Smooth muscle cell of trachea (primary cell): ENCODE measurements at places on chromosomes 3 and 15. TPM values are rescaled to one million over a fixed set of nuclear protein-coding genes. Genes with fewer than 3 reads are reported as not detected.

CLEC3B gene
- 12.1 and 32.3 TPM in 2 replicates for total RNA-seq

ROPN1B gene
- total RNA-seq: not detected in 2 replicates

CCDC33 gene
- not detected in 2 replicates for total RNA-seq

MYL3 gene
- not detected in 2 replicates for total RNA-seq

C3orf20 gene
- under 0.01 TPM in 1 of 2 replicates, not detected in the other for total RNA-seq

CFAP100 gene
- not detected in 2 replicates for total RNA-seq

CLDN18 gene
- under 0.01 TPM in 1 of 2 replicates, not detected in the other for total RNA-seq
